Left hindlimb (tissue), 1 donor: ENCODE measurements at places on chromosomes 2 and 18.

GRCh38 chr18:5600378-5601071 lies 56.7 kb upstream of the EPB41L3 start:
- no peak for DNase-seq

DNA sequence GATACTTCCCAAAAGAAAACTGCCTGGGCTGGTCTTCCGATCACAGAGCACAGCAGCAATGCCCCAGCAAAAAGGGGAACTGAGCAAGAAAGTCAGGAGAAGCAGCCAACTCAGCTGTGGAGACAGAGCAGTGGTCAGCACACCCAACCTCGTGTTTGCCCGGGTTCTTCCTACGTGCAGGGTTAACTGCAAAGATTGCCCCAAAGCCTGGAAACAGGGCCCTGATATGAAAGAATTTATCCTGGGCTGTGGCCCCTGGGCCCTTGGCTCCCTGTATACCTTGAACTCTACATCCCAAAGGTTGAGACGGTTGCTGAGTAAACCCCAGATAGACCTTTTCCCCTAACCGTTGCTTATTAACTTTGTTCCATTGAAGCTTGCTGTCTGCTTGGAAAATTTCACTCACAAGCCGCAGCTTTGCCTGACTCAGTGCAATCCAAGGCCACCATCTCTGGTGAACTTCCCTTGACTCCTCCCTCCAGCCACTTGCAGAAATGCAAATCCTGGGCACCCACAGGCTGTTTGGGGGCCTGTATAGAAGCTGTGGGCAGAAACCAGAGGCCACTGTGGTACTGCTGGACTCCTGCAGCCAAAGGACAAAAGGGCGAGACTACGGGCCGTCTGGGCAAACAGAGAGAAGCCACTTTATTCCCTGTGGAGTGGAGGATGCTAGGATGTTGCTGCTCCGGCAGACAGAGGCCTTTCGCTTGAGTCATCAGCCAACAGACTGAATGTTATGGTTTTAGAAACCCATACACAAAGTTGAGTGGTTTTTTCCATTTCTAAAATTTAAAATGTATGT lies 18.2 kb downstream of the NRP2 start:
- DNase-seq: peak; percentile 76

DNA sequence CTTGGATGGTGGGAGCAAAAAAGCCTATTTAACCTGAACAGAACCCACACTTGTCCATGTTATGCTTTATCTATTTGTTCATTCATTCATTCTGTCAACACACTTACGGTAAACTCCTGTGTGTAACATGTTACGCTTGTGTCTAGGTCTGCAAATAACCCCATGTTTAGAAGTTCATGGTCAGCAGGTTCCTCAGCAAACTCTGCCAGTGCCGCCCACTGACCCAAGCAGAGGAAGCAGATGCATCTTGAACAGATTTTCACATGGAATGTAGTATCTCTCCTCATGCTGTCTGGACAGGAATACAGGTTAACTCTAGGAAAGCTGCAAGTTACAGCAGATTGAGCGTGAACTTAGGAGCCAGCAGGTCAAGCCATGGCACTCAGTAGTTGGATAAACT lies 213.7 kb upstream of the COPS8 start:
- no peak for DNase-seq

GRCh38 chr2:23603581-23603980 lies 218.6 kb downstream of the KLHL29 start:
- DNase-seq: no peak

GRCh38 chr2:40230707-40231432 lies 221.0 kb downstream of the SLC8A1 start:
- no peak for DNase-seq

DNA sequence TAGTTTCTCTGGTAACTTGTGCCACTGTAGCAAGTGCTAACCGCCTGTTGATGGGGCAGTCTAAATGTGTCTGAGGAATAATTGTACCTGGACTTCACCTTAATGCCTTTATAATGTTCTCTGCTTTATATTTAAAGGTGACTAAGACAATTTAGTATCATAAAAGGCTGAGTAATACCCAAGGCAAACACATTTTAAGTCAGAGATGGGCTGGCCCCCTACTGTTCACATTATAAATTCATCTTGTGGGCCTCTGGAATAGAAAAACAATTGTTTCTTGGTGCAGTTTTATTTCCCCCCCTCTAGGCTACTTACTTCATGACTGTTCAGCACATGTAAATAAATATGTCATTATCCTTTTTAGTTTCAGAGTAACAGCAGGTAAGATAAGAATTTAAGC lies 559.3 kb upstream of the PIK3C3 start:
- no peak for DNase-seq

- DNase-seq: no peak
Observed at GRCh38 chr2:140734992-140735391, 1395.8 kb downstream of the LRP1B start.

DNA sequence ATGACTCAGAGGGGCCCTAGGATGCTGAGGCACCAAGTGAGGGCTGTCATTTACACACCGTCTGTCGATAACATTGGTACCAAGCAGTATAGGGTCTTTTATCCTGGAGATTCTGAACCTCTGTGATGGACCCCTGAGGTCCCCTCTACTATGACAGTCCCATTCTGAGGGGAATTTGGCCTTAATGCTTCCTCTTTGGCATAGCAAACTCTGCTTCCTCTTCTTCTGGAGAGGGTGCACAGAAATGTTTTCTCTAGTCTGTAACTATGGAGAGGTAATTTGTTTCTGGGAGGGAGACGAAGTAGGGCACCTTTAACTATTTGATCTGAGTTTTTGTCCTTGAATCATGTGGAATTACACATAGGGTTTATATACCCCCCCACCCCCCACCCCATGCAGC lies 44.8 kb downstream of the INPP4A start:
- no peak for DNase-seq

GRCh38 chr2:176642074-176642473 lies 372.8 kb downstream of the MTX2 start:
- no peak for DNase-seq

DNA sequence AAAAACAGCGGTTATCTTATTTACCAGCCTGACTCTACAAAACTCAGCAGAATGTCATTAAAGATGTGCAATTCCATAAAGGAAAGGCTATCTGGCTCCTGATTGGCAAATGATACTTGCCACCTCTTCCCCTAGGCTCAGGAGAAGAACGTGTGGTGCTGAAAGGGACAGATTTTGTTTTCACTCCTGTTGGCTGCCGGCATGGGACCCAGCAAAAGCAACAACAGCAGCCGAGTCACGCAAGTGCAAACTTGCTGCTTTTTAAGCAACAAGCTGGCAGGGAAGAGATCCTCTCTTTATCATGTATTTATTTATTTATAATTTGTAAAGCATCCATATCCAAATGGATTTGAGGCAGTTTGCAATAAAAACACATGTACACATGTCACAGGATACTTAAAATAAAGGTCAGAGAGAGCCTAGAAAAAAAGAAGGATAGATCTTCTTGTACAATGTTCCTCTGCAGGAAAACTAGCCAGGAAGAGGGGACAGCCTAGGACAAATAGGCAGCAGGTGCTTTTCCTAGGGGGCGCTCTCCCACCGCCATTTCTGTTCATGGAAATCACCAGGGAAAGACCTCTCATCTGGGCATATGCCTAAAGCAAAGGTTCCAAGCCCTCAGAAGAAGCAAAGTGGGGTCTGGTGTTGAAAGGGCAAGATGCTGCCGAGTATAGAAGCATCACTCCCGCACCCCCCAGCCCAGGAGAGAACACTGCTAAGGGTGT lies 799.3 kb downstream of the BCL11A start:
- no peak for DNase-seq

- DNase-seq: no peak
Observed at GRCh38 chr2:68594674-68595492, 48.5 kb upstream of the PROKR1 start.

DNA sequence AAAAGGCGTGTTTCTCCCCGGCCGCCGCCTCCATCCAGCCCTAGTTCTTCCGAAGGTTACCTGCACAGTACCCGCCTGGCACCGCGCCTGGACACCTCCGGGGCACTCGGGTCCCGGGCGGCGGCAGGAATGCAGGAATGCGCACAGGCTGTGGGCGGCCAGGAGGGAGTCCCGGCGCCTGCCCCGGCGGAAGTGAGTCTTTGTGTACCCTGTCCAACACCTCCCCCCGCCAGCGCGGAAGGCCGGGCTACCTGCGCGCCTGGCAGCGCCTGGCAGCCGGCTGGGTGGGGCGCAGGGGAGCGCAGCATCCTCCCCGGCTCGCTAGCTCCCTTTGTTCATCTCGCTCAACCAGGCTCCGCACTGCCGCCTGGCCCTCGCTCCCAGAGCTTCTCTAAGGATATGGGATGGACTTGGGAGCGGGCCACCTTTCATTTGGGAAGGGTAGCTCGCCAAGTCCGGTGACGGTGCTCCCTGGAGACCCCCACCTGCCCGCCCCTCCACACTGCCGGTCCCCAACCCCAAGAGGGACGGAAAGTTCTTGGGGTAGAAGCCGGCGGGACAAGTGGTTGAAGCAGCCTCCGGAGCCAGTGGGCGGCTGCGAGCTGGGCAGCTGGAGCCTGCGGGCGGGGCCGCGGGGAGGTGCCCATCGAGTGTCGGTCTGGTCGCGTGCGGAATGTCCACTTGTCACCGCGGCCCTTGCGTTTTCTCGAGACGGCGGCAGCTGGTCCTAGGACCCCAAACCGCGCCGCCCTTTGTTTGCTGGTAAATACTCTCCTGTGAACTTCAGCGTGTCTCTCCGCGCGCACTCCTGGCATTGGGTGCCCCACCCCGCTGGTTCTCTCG lies 1.2 kb upstream of the ST6GAL2 start:
- peak; percentile 65 for DNase-seq

DNA sequence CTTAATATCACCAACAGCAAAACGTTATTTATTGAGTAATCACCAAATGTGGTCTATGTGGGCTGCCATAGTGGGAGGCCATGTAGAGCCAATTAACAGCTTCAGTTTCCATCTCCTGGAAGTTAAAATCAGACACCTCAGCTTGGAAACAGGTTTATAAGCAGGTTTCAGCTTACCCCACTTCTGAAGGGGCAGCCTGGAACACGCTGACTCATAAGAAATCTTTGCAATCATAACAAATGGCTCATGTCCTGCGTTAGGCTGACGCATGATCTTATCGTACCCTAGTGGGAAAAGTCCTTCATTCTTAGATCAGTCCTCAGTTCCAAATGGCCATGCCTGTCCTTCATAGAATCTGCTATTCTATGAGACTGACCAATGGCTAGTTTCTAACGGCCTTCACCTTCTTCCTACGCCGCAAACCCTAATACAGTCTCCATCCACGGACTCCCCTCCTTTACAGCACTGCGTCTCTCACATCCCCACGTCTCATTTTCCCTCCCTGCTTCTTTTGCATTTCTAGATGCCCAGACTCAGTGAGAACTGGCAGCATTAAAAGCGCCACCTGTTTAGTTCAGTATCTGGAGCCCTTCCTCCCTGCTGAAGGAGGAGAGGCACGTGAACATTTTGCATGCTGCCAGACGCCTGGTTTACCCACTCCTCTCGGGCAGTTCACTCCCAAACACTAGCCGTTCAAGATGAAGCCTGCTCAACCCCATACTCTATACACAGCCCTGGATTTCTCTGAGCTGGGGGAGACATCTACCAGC lies 24.2 kb upstream of the BZW1 start:
- DNase-seq: no peak

DNA sequence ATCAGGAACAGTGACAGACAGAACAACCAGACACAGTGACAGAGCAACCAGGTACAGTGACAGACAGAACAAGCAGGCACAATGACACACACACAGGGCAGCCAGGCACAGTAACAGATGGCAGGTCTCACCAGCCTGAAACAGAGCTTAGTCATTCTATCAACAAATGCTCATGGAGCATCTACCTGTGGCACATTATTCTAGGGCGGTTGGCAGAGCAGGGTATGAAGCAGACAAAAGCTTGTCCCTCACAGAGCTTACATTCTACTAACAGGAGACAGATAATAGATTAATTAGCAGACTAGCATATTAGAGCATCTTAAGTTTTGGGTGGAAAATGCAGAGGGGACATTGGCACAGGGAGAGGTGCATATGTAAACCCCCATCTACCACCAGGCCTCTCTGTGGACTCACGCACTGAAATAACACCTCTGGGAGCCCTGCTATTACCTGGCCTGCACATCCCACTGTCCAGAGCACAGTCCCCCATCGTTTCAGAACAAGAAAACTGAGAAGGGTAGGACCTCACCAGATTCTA lies 64.1 kb upstream of the RAB6C start:
- DNase-seq: no peak

DNA sequence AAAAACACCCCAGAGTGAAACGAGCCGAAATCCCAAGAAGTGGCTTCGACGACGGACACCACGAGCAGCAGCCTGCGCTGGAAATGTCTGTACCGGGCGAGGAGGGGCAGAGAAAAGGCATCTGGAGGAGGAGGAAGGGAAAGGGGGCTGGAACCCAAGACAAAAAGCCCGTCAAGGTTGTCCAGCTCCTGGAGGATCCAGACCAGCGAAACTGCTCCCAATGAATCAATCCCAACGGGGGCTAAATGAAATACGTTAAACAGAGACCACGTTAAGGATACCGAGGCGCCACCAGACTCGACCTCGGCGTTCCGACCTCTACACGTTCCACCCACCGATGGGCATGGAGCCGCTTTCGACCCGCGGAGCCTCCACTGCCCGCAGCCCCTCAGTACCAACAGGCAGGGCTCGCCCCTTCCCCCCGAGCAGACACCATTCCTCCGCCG lies 400 bp downstream of the CCDC88A start:
- no peak for DNase-seq

DNA sequence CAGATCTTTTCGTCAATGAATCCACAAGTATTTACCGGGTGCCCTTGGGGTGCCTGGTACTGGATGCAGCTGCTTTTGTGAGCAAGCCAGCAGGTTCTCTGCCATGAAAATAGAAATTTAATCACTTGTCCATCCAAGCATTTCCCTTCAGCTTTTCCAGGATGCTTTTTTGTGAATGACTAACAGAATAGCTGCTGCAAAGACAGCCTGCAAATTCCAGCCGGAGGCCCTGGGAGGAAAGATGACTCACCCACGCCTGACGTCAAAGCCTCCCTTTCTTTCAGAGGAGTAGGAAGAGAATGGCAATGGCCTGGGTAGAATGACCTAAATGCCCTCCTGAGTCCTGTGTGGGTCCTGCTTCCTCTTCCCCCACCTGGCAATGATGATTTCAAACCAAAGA lies 111.9 kb downstream of the AP1S3 start:
- DNase-seq: peak; percentile 86

DNA sequence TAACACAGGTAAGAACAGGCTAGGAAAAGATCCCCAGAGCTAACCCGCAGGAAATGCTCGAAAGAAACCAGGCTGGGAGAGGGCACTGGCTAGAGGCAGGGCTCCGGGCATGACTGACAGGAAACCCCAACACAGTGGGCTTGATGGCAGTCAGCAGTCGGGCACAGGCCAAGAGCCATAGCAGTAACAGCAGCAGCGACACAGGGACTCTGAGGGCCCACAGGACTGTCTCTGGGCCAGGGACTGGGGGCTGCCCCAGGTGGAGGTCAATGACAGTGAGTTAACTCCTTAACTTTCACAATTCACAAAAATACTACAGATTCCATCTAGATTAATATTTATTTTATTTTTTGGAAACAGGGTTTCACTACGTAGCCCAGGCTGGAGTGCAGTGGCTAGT lies 37.3 kb upstream of the ASPRV1 start:
- no peak for DNase-seq

GRCh38 chr2:104052356-104052755 lies 801.6 kb upstream of the POU3F3 start:
- DNase-seq: no peak

- no peak for DNase-seq
Observed at GRCh38 chr2:50018292-50018691, 864.0 kb upstream of the FSHR start.
